ENCODE measurements at places on chromosomes 3 and 15.

DNA sequence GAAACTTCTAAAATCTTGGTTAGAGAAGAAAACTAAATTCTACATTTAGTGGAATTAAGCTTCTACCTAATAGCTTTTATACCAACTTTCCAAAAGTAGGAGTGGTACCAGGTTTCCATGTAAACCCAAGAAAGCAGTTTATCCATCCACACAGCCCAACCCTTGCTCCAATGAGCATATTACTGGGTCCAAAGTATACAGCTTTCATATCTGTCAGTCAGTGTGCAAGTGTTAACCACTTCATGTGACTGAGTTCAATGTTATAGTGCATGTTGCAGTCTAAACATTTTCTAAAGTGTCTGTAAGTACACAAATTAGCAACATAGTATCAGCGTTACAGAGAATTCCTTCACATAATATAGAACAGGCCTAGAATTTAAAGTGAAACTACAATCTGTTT, 73.2 kb downstream of the C3orf70 start:
- no peak for DNase-seq

DNA sequence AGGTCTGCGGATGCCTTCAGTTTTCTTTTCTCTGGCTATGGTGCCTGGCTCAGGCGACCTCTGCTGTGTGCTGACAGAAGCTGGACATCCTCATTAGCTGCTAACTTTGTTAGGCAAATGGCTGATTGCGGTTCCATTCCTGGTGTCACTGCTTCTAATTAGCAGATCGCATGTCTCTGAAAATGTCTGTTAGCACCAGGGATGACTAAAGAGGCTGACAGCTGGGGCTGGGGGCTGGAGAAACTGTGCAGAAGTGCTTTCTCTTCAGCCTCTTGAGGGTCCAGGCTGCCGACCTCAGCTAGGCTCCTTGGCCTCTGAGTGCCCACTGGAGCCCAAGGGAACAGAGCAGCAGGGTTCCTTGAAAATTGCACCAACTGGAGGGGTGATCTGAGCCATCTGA, 39.3 kb downstream of the CHCHD6 start:
- no peak for DNase-seq

GRCh38 chr3:33751336-33751735, 33.3 kb upstream of the CLASP2 start:
- no peak for DNase-seq

DNA sequence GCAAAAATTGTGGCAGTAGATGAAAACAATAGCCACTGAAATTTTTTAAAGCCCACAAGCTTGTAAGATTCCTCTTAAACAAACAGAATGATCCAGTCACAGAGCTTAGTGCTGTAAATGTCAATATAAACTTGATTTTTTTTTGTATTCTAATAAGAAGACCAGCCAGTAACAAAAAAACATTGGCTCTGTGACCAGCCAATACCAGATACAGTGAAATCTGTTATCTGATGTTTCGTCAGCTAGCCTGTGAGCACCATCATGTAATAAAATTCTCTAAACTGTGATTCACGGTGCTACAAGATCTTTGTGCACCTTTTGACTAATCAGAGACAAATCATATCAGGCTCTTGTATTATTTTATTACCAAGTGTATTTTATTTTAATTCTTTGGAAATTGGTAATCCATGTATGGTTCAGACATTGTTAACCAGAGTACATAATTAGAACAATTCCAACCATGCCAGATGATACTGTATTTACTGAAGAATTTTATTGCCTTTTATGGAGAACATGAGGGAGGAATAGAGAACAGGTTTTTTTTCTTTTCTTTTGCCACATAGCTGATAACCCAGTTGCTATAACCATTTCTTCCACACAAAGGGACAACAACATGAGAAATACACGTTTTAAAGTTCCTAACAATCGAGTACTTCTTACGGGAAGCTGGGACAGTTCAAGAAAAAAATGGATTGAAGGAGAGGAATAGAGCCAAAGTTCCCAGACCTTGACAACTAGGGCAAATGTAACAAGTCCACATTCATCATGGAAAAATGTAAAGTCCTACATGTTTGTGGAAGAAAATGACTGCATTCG, 71.9 kb downstream of the FILIP1L start:
- DNase-seq, result no peak

DNA sequence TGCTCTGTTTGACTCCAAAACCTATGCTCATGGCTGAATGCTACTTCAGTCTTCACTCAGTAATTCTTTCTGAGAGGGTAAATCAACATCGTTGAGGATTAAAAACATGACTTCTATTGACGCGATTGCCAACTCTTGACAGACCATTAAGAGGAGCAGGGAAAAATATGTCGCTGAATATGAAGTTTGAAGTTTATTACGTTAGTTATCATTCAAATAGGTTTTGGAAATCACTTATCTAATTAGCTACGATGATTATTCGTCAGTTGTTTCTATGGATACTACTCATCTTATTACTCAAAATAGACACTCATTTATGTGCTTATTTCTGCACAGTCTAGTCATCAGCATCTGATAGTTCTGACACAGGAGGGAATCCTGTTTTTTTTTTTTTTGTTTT, 279.2 kb upstream of the TBL1XR1 start:
- no peak for DNase-seq

- no peak for DNase-seq
These were observed 55.2 kb upstream of the CNTN6 start for GRCh38 chr3:1037631-1038030.

DNA sequence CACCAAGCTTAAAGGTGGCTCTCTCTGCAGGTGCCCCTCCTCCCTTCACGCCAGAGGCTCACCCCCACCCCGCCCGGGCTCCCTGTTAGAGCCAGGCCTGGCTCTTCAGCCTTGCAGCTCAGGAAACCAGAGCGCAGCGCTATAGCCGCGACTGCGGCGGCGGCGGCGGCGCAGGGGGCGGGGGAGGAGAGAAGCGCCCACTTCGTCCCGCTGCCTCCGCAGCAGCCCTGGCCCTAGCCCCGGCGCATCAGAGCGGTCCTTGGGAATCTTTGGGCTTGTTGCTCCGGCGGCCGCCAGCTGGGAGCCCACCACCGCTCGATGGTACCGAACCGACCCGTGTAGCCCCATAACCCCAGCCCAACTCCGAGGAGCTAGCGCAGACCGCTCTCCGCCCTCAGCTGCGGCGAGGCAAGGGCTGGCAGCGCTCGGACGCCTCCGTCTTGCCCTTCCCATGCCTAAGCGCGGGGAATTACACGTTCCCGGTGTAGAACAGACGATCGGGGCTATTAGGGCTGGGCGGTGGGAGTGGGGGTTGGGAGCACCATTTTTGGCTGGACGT, 1.2 kb downstream of the RASGRF1 start:
- no peak for DNase-seq

- DNase-seq, result no peak
These were observed 384.9 kb upstream of the RARB start for GRCh38 chr3:25043177-25043576.

DNA sequence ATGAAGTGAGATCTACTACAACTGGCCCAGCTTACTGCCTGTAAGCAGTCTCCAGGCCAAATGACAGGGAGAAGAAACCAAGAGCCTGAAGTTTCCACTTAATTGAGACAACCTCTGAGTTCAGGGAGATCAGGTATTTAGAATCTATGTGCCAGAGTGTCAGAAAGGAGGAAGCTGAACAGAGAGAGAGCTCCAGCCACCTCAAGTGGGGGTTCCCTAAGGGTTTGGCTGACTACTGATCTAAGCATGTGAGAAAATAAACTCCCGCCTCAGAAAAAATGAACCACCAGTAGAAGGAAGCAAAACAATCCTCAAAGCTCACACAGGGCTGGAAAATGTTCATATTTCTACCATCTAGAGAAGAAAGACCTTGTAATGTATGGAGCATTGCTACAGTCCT, 25.0 kb downstream of the ADAM10 start:
- DNase-seq, result no peak

DNA sequence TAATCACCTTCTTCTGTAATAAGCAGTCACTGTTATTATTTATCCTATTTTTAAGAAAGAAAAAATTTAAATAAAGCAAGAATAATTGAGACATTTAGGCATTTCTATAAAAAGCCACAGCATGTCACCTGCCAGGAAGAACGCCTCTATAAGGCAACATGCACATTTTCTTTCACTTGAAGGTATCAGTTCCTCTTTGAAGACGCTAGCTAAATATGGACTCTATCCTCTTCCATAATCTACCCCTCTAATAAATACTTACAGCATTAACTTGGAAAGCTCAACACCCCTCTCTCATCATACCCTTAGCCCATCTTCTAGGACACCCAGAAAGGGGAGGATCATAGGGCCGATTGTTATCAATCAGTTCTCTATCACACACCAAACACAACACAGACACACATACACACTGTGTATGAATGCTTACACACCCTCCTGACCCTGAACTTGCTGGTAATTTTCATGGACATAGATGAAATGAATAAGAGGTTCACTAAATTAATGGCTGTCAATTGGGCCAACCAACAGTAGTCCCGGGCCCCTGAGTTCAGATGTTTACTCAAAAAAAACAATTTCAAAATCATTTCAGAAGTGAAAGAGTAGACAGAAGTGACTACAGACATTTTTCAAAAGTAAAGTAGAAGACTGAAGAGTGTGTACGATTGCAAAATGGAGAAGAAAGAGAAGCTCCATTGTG, 102.5 kb downstream of the ZMAT3 start:
- DNase-seq, result no peak

- no peak for DNase-seq
These were observed 6.3 kb downstream of the MTMR10 start for GRCh38 chr15:30985081-30985531.

DNA sequence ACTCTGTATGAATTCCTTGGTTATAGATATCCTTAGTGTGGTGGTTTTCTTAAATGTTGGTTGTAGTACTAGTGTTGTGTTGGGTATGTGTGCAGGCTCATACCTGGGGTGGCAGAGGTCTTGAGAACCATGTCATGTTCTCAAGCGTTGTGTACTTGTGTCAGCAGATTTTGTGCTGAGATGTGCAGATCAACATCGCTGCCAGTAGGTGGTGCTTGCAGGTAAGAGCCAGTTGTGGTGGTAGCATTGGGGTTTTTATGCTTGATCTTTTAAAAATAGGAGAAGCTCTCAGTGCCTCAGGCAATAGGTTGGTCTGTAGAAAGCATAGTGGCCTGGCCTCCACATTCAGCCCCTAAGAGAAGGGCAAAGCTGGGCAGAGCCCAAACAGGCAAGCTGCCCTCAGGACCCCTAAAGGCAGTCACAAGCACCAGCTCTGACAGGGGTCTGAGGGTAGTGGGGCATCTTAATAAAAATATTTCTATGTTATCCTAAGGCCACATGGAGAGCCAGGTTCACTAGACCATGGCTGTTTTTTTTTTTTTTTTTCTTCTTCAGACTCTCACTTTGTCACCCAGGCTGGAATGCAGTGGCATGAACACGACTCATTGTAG, 164.0 kb downstream of the IL20RB start:
- DNase-seq, result no peak

- DNase-seq, result no peak
These were observed 77.2 kb downstream of the SCN10A start for GRCh38 chr3:38738630-38739395.

DNA sequence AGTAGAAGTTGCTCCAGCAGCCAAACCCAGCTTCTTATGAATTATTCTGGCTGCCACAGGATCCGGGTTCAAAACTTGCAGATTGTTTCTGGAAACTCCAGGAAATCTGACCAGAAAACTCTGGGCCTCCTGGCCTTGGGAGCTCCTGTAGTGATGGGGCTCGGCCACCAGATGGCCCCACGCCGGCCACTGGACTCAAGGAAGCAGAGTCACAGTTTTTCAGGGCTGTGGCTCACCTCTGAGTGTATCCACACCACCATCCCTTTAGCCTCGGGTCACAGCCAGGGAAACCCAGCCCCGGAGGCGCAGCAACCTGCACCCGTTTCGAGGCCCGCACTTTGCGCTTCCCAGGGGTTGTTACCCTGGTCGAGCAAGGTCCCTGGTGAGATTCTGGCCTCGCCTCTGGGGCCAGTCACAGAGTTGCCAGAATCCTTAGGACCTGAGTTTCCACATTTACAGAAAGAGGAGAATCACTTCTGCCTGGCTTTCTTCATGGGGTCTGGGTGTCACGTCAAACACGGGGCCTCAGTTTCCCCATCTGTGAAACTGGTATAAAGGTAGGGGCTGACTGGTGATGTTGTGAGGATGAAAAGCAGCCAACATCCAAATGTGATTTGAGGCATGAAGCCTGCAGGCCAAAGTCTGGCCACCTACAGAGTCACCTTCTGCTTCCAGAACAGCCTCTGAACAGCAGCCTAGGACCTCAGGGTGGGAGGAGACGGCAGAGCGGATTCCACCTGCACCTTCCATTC, 53.5 kb upstream of the LCTL start:
- peak; percentile 14 for DNase-seq

- DNase-seq, result no peak
These were observed 480.1 kb upstream of the TPRG1 start for GRCh38 chr3:188691665-188692064.

- no peak for DNase-seq
These were observed 14.2 kb downstream of the PDIA5 start for GRCh38 chr3:123080864-123081562.

DNA sequence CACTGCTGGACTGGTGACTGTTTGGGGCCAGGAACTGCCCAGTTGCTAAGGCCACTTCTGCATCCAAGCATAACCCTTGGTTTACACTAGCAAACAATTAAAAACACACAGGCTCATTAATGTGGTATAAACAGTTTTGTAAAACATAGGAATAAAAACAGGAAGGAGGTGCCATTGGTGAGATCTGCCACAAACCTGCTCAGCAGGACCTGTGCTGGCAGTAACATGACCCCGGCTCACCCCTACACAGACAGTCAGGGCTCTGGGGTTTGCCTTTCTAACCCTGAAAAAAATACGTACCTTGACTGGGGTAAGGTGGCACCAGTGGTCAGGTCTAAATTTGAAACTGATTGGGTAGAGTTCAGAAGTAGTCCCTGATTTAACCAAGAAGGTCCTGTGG, 76.2 kb downstream of the ATP1B3 start:
- no peak for DNase-seq

DNA sequence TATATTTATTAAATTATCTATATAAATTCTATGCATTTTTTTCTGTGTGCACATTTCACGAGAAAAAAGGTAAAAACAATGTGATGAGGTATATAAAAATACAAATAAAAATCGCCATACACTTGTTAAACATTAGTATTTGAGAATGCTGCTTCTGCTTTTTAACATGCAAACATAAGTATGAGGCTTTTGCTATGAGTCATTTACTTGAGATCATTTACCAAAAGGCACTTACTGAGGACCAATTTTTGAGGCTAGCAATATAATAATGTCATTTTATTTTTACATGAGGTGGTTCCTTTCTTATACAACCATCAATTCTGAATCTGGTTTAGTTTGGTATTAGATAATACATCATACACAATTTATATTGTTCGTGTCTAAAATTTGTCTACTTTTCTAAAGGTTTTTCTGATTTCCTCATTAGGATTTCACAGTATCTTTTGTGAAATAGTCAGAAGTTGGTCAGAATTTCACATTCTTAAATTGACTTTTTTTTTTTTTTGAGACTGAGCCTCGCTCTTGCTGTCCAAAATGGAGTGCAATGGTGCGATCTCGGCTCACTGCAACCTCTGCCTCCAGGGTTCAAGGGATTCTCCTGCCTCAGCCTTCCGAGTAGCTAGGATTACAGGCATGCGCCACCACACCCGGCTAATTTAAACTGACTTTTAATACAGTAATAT, 25.6 kb downstream of the DCUN1D1 start:
- no peak for DNase-seq

GRCh38 chr3:181362378-181362777, 349.3 kb upstream of the SOX2 start:
- no peak for DNase-seq

- no peak for DNase-seq
These were observed 11.0 kb downstream of the ETV5 start for GRCh38 chr3:186097663-186098451.
